HAP-1 (cell line): ENCODE measurements at places on chromosomes 7 and 10.

DNA sequence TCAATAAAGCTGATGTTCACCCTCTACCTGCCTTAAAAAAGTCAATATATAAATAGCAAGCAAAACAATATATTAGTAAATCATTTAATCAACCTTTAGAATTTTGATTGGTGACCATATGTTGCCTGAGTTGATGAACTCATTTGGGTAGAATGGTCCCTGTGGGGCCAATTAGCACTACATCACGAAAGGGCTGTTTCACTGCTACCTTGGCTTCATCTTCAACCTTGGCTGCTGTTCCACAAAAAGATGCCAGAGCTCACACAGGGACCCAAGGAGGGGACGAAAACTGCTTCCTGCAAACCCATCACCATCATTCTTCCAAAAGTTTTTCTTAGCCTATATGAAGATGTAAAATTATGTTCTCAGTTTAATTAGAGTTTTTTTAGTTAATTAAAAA lies 35.4 kb upstream of the HBP1 start:
- no peak for DNase-seq

GRCh38 chr10:129883626-129884397 lies 80.3 kb downstream of the EBF3 start:
- no peak for DNase-seq

- DNase-seq = no peak
Observed at GRCh38 chr7:146654048-146654447, 537.4 kb downstream of the CNTNAP2 start.

- no peak for DNase-seq
Observed at GRCh38 chr10:94583124-94583523, 37.5 kb downstream of the HELLS start.

DNA sequence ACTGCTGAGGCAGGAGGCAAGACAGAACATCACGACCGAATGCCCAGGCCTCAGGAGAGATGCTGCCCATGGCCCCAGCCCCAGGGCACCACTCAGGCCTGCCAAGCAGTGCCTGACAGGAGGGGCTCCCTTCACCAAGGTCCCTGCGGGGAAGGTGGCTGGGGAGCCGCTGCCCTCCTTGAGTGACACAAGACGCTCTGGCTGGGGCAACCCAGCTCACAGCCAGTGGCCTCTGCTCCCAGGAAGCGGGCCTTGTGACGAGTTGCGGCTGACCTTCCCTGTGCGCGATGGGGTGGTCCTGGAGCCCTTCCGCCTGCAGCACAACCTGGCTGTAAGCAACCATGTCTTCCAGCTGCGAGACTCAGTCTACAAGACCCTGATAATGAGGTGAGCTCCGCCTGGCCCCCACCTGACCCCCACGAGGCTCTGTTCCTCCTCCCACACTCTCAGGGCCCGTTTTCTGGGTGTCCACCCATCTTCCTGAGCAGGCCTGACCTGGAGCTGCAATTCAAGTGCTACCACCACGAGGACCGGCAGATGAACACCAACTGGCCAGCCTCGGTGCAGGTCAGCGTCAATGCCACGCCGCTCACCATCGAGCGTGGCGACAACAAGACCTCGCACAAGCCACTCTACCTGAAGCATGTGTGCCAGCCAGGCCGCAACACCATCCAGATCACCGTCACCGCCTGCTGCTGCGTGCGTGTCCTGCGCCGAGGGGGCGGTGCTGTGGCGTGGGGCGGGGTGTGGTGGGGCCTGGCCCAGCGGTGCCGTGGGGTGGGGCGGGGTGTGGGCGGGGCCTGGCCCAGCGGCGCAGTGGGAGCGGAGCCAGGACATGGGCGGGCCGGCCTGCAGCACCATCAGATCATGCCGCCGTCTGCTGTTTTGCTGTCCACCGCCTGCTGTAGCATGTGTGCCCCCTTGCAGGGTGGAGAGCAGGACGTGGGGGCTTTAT lies 12.8 kb downstream of the ZMIZ2 start:
- no peak for DNase-seq

GRCh38 chr10:6738112-6738768 lies 158.2 kb upstream of the PRKCQ start:
- DNase-seq = no peak

GRCh38 chr7:127941476-127942210 lies 89.6 kb downstream of the LRRC4 start:
- DNase-seq = no peak

- no peak for DNase-seq
Observed at GRCh38 chr7:17671956-17672355, 268.3 kb downstream of the SNX13 start.

DNA sequence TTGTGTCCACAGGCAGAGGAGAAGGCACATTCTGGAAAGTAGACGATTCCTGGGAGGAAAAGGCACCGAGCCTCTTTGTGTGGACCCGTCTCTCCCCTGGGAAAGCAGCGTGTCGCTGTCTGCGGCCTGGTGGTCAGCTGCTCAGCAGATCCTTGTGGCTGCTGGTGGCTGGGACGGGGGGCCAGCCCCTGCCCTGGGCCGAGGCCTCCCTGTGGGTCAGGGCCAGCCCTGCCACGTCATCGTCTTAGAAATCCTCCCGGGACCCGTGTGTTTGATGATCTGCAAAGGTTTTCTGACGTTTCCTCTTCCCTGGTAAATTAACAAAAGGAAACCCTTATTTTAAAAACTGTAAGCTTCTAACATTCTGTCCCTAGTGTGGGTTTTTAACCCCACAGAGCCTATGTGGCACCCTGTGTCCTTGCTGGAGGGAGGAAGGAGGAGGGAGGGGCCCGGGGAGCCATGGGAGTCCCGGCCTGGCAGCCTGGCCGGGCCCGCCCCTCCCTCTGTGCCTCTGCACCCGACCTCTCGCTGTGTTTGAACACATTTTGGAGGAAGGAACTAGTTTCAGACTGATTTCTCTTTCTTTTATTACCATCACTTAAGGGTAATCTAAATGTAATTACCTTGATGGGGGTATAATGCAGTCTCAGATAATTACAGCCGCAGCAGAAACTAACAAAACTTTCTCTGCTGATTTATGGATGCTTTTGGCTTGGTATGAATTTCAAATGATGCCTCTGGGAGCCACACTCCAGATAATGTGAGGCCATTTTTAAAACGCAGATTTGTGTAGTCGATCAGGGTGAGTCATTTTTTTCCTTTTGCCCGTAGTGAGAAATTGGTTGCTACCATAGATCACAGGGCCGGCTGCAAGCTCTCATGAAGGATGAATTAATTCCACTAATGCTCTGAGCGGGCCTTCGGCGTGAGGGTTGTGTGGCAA lies 85.5 kb downstream of the NKX6-2 start:
- no peak for DNase-seq

GRCh38 chr7:107254398-107254985 lies 85.7 kb downstream of the HBP1 start:
- DNase-seq = no peak

- no peak for DNase-seq
Observed at GRCh38 chr7:65233409-65234034, 140.1 kb upstream of the ZNF92 start.

DNA sequence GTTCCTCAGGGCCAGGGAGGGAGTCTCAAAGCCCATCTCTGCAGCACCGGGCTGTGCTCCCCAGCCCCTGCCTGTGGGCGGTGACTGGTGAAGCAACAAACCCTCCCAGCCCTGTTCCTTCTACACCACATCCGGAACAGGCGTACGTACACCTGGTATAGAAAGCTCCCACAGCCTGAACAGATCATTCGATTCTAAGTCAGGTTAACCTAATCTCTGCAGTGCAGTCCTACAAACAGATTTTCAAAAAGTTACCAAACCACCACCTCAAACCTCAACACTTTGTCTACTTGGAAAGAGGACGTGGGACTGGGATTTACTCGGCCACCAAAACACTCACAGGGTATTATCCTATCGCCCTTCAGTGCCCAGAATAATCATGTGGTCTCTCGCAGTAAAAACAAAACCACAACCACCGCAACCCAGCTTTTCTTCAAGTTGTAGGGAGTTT lies 238.4 kb downstream of the DIP2C start:
- no peak for DNase-seq

DNA sequence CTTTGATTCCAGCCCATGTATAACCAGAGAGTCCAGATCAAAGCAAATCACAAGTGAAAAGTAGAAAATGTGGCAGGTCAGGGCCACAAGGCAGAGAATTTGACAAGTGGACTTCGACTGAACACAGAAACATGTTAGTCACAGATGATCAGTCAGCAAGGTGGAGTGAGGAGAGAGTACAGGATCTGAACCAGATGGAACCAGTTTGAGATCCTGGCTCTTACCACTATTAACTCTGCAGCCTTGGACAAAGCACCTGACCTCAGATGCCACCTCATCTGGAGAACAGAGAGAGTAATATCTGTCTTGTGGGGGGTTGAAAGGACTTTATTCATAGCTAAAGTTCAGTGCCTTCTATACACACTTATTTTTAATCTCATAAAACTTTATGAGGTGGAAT lies 4.4 kb downstream of the MRLN start:
- DNase-seq = no peak

GRCh38 chr7:957418-958220 lies 3.1 kb upstream of the ADAP1 start:
- DNase-seq = no peak

DNA sequence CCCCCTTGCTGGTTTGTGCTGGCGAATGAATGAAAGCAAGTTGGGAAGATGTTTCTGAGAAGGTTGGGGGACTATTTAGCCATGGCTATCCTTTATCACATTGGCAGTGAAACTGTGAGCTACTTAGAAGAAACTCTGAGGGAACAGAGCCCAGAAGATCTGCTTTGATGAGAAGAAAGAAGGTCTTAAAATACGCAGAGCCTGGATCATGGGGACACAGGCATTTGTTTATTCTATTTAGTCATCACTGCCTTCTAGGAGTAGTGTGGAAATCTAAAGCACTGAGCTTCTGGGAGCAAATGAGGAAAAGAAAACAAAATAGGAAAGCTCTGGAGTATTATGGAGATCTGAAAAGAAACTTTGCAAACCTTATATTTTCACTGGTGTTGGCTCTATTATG lies 28.5 kb downstream of the CPED1 start:
- no peak for DNase-seq

- DNase-seq = no peak
Observed at GRCh38 chr10:70426823-70427222, 14.7 kb downstream of the NODAL start.

DNA sequence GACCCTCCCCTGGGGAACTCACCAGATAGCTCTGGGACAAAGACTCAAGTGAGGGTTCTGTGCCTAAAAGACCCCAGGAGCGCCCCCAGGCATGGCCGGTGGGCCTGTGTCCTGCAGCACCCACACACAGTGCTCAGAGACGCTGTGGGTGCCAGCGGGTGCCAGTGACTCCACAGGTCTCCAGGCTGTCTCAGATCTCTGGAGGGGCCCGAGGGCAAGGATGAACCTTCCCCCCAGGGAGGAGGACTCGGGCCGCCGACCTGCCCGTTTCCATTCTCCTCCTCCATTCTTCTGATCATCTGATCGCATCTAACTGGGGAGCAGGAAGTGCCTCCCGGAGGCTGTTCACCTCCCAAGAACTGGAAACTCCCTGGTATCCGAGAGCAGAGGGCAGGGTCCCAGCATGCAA lies 980 bp downstream of the ADAM8 start:
- no peak for DNase-seq

- DNase-seq = no peak
Observed at GRCh38 chr10:62597226-62597625, 207.3 kb upstream of the ADO start.

- DNase-seq = no peak
Observed at GRCh38 chr10:68800211-68800610, 27.1 kb upstream of the STOX1 start.

- DNase-seq = no peak
Observed at GRCh38 chr10:95394161-95394880, 103.5 kb upstream of the PDLIM1 start.

GRCh38 chr10:122149561-122150505 lies 121.3 kb upstream of the BTBD16 start:
- no peak for DNase-seq

DNA sequence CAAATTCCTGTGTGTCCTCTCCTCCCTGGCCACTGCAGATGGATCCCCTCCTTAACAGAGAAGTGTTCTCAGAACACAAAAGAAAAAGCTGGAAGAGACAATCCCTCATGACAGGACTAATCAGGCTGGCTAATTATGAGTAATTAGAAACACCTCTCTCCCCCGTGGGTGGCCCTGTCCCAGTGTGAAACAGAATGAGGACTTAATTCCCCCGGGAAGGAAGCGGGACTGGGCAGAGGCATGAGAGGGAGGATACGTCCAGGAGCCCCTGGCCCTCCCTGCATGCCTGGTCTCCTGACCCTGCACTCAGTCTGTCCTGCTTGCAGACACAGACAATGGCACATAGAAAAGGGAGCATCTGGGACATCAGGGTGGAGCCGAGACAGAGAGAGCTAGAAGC lies 7.6 kb upstream of the ADCYAP1R1 start:
- DNase-seq = no peak

- DNase-seq = no peak
Observed at GRCh38 chr10:49409755-49410154, 13.9 kb upstream of the DRGX start.

- no peak for DNase-seq
Observed at GRCh38 chr10:131448171-131448570, 136.7 kb upstream of the TCERG1L start.

DNA sequence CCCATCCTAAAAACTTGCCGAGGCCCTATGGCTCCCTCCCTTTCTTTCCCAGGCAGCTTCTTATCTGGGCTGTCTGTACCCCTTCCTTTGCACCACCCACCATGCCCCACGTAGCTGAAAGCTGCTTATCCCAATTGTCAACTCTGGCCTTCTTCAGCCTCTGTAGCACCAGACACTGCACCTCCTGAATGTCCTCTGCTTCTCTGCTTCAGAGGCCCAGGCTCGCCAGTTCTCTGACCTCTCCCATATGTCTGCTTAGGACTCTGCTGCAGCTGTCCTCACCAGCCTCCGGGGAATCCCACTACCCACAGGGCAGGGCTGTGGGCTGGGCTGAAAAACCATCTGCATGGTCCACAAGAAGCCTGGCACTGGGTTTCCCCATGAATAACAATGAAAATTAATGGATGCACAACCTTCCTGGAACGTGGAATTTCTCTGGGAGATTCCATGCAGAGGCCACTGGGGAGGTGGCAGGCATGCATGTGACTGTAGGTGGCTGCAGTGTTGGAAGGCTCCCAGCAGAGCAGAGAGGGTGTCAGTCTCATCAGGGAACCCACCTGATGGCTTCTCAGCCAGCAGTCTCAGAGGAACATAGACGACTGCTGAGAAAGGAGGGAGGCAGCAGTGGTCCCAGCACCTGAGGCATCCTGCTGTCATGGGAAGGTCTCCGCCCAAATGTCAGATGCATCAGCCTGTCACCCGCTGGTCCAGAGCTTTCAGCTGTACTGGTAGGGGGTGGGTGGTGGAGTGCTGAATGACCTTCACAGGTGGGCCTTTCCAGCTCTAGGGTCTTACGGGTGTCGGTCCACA lies 16.8 kb upstream of the SH2D4B start:
- DNase-seq = no peak

GRCh38 chr10:80460399-80461207 lies 6.5 kb downstream of the TSPAN14 start:
- no peak for DNase-seq

- no peak for DNase-seq
Observed at GRCh38 chr10:52639652-52640051, 132.9 kb downstream of the MBL2 start.

DNA sequence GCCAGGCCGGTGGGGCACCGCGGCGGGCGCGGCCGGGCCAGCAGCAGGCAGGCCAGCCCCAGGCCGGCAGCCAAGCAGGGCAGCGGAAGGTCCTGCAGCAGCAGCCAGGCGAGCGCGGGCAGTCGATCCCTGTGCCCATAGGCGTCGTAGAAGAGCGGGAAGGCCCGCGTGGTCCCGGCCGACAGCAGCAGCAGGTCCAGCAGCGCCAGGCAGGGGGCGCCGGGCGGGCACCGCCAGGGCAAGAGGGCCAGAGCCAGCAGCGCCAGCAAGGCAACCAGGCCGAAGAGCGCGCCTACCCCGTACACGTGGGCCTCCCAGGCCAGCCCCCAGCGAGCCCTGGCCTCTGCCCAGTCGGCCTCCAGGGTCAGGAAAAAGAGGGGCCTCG lies 8.4 kb upstream of the RBM28 start:
- DNase-seq = no peak
